ENCODE measurements at places on chromosomes 16 and 17.

DNA sequence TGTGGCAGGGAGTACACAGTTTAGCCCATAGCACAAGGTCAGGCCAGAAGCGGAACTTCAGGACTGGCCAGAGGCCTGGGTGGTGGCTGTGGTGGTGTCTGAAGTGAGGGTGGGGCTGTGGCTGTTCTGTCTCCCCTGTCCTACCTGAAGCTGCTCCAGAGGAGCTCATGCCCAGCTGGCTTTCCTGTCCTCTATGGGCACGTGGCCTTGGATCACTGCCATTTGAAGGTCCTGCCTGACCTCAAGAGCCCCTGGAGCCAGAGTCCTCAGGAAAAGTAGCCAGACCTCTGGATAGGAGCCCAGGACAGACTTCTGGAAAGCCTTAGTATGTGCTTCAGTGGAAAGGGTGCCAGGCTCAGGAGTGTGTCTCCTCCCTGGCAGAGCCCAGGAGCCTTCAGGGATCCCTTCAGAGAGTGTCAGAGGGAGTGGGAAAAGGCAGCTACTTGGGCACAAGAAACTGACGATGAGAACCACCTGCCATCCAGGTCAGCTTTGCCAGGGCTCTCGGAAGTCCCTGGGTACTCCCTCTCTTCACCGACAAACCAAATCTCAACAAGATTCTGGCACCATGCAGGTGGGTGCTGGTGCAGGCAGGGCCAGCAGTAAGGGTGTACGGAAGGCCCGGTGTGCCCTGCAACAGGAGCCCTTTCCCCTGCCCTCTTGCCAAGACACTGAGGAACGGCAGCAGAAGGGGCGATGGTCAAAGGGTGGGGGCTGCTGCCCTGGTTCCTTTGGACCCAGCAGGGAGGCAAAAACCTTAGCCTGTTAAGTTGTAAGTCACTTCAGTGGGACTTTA, 153.7 kb downstream of the NTN1 start:
- no peak for DNase-seq

DNA sequence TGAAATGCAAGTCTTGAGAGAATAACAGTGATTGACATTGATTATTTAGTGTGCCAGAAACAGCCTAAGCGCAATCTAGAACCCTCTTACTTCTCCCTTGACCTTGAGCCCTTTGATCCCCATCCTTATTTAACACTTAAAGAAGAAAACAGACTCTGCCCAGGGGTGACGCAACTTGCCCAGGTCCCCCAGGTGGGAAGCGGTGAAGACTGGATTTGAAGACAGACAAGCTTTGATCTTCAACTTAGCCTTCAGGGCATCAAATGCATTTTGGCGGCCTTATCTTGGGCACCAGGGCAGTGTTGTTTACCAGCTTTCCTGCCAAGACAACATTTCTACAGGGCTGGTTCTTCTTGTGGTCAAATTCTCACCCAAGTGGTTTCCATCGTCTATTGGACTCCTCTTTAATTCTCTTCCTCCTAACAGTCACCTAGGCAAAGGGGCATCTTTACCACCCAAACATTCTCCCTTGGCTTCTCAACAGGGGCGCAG, 8.9 kb upstream of the CIITA start:
- DNase-seq = no peak

DNA sequence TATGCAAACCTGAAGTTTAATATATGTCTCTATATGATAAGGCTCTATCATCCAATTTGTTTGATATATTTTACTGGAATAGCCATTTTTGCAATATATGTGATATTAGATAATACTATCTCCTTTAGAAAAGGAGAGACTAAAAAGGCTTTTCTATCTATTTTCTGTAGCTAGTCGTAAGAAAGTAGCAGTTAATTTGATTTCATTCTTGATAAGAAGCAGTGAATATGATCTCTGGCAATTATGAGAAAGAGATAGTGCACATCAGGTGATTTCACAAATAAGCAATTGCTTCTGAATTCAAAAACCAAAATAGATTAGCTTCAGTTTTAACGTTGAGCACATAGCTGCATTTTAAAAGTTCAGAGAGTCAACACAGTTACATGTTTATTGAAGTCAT, 1318.4 kb downstream of the CDH8 start:
- no peak for DNase-seq

DNA sequence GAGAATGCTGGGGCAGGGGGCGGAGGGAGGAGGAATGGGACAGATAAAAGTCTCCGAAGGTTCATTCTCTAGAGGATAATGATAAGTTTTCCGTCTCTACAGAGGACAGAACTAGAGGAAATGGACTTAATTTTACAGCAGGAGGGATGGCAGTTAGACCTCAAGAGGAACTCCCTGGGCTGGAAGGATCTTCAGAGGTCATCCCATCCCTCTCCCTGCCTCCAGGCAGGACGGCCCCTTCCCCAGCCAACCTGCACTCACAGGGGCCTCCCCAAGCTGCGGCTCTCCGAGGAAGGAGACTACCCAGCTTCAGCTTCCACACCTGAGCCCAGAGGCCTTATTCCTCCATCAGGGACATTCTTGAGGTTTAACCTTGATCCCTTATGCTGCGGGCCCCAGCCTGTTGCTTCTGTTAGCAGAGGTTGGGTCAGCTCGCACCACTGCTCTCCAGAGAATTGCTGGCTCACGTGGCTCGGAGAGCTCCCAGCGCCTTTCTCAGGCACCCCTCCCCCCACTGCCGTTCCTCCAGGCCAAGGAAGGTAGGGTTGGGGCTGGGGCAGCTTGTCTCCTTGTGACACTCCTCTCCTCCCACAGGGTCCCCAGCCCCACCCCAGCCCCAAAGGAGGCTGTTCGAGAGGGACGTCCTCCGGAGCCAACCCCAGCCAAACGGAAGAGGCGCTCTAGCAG, 8.5 kb downstream of the ELOB start:
- no peak for DNase-seq

DNA sequence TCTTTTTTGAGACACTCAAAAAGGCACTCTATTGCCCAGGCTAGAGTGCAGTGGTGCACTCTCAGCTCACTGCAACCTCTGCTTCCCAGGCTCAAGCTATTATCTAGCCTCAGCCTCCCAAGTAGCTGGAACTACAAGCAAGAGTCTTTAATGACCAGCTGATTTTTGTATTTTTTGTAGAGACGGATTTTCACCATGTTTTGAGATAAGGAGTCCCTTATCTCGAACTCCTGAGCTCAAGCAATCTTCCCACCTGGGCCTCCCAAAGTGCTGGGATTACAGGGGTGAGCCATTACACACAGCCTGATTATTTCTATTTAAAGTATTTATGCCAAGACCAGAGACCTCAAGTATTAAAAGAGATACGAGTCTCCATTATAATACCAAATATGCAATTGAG, 566.1 kb upstream of the CA10 start:
- no peak for DNase-seq

DNA sequence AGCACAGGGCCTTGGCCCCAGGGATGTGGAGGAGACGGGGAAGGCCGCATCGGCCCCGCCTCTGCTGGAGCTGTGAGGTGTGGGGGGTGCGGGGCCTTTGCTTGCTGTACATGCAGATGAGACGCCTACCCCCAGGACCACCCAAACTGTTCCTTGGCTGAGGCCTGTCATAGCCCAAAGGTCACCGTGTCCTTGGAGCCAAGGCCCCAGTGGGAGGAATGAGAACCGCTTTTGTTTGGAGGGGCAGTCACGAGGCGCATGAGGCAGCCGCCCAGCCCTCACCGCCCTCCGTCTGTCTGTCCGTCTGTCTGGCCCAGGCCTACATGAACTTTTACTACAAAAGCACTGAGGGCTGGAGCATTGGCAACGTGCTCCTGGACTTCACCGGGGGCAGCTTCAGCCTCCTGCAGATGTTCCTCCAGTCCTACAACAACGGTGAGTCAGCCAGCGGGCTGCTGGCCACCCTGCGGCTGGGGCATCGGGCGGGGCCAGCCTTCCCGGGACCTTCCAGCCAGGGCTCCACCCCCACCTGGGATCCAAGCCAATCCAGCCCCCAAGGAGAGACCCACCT, 8.8 kb downstream of the TAX1BP3 start:
- no peak for DNase-seq

DNA sequence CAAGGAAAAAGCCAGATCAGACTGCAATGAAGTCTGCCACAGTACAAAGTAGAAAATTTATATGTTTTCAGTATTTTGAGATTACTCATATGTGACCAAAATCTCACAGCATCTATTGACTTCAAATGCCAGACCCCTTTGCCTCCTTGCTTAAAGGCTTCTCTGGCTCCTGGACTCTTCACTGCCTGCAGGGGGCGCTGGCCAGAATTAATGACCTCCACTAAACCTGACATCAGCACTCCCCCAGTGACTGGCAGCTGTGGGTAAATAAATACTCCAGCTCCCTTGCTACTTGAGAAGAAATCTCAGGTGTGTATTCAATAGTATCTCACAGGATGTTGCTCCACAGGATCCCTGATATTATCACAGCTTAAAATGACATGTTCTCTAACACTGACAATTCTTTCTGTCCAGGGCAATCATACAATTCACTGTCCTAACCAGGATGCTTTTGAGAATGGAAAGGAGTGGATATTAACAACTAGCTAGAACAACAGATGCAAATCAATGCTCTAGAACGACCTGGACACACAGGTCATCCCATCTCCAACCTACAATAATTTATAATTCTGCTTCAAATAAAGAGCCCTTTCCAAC, 4.0 kb downstream of the BECN1 start:
- peak; percentile 38 for DNase-seq

- peak; percentile 66 for DNase-seq
Observed at GRCh38 chr17:82330322-82331239, 3.0 kb downstream of the SECTM1 start.

GRCh38 chr17:11948789-11949188, 48.5 kb downstream of the ZNF18 start:
- DNase-seq = no peak

DNA sequence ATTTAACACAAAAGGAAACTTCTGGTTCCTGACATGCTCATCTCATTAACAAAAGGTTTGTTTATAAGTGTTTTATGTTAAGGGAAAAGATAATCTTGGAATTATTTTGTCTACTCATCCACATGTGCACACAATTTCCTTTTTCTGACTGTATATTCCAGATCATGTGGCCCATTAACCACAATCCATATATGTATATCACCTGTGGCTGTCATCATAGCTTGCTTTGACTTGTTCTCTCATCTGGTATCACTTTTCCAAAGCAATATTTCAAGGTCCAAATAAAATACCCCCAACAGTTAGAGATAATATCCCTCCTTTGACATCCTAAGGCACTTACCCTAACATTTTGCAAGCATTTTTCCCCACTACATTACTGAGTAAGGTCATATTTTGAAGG, 856.1 kb downstream of the CDH11 start:
- DNase-seq = no peak

DNA sequence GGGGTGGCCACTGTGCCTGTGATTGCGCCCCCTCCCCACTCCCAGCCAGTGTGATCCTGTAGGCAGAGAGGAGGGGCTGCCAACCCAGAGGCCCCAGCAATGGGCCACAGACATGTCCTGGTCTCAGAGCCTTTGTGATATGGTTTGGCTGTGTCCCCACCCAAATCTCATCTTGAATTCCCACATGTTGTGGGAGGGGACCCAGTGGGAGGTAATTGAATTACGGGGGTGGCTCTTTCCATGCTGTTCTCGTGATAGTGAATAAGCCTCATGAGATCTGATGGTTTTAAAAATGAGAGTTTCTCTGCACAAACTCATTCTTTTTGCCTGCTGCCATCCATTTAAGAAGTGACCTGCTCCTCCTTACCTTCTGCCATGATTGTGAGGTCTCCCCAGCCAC, 56.8 kb upstream of the ZNF469 start:
- DNase-seq = no peak

GRCh38 chr16:68041783-68042182, 18.7 kb downstream of the DUS2 start:
- DNase-seq = no peak

DNA sequence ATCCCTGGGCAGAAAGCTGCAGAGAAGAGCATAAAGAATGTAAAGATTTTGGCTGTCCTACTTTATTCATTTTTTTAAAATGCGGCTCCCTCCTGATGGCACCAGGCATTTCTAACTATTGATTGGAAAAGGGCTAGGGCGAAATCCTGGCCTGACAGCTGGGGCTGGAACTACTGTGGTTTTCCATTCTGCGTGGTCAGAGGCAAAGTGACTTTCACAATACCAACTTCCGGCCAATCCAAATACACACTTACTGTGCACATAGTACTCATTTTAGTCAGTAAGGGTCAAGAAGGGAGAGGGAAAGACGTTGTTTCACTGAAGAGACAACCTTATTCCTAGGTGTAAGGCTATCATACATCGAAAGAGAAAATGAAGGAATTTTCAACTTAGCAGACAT, 113.8 kb upstream of the PMFBP1 start:
- DNase-seq = no peak

DNA sequence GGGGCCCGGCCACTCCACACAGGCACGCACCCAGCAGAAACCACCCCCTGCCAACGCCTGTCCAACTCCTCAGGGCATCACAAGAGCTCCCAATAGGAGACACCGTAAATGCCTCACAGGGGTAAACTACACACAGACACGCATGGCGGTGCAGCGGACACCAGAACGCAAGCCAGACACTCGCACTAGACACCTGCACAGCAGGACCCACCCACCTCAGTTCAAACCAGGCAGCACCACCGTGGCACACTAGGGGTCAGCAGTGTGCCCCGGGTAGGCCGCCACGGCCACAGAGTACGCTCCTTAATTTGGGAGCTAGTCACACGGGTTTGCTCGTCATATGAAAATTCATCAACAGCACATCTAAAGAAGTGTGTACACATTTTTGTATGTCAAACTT, 3.4 kb downstream of the SLC38A10 start:
- peak; percentile 23 for DNase-seq

DNA sequence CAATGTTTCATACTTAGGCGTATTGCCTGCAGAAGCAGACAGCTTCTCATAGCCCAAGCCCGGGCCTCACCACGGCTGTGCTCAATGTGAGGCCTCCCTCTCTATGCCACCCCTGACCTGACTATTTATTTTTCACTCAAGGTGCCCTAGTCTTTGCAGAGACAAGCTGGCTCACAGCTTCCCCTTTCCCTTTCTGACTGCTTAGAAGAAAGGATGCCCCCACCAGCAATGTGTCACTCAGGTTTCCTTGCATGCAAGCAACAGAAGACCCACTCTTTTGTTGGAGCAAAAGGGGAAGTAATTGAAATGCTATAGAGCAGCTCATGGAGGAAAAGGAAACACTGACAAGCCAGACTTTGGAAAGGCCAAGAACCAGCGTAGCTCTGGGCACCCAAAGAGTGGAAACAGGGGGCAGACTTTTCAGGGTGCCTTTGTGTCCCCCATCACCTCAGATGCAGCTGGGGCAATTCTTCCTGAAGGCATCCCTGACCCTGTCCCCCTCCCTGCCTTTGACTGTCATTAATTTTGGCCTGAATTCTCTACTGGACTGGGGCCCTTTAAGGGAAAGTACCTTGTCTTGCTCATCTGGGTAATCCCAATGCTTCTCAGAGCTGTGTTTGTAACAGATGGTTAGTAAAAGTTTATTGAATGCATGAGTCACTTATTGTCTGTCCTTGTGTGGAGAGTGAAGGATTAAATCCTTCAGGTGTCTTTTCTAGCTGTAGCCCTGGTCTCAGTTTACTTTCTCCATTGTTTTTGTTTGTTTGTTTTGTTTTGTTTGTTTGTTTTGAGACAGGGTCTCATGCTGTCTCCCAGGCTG, 17.8 kb downstream of the RGS9 start:
- no peak for DNase-seq

- DNase-seq = no peak
Observed at GRCh38 chr16:24071666-24072360, 184.3 kb upstream of the CACNG3 start.
